ENCODE measurements at places on chromosomes 4 and X. TPM values are rescaled to one million over a fixed set of nuclear protein-coding genes. Genes with fewer than 3 reads are reported as not detected.

The FRMD7 gene
- 0.11 TPM for total RNA-seq

The HERC5 gene
- 0.32 TPM for total RNA-seq

The MAOA gene
- total RNA-seq: 0.76 TPM

The FAM184B gene
- not detected for total RNA-seq

The FABP2 gene
- not detected for total RNA-seq

The VCX3A gene
- not detected for total RNA-seq

The REELD1 gene
- not detected for total RNA-seq

The EIF1AX gene
- total RNA-seq: 54.1 TPM

The TRPC5OS gene
- not detected for total RNA-seq

The GLRA2 gene
- not detected for total RNA-seq

The FGG gene
- not detected for total RNA-seq

The SPANXN3 gene
- not detected for total RNA-seq

The CPLX1 gene
- not detected for total RNA-seq

The MAGEA11 gene
- total RNA-seq: not detected

The UBA1 gene
- 266 TPM for total RNA-seq

The PCSK1N gene
- 3.1 TPM for total RNA-seq

The GRPEL1 gene
- 21.6 TPM for total RNA-seq

The GRIA3 gene
- 36.0 TPM for total RNA-seq

The F9 gene
- not detected for total RNA-seq

The ANAPC4 gene
- 19.7 TPM for total RNA-seq

The ENPEP gene
- 0.11 TPM for total RNA-seq

The ZGRF1 gene
- total RNA-seq: 4.8 TPM

The IGFBP7 gene
- 951 TPM for total RNA-seq

The MTNR1A gene
- total RNA-seq: not detected

The GCNA gene
- 2.2 TPM for total RNA-seq

The GDPD2 gene
- not detected for total RNA-seq
